ENCODE measurements at places on chromosomes 4 and X.

GRCh38 chrX:69493193-69493592, 10.9 kb upstream of the NALF2 start:
- DNase-seq, result peak; percentile 1

DNA sequence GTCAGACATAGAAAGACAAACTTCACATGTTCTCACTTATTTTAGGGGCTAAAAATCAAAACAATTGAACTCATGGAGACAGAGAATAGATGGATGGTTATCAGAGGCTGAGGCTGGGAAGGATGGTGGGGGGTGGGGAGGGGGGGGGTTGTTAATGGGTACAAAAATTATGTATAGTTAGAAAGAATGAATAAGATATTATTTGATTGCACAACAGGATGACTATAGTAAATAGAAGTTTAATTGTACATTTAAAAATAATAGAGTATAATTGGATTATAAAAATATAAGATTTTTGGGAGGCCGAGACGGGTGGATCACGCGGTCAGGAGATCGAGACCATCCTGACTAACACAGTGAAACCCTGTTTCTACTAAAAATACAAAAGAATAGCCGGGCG, 33.3 kb downstream of the CORIN start:
- DNase-seq, result no peak

GRCh38 chr4:47032405-47033106, 1.2 kb downstream of the GABRB1 start:
- DNase-seq, result no peak

DNA sequence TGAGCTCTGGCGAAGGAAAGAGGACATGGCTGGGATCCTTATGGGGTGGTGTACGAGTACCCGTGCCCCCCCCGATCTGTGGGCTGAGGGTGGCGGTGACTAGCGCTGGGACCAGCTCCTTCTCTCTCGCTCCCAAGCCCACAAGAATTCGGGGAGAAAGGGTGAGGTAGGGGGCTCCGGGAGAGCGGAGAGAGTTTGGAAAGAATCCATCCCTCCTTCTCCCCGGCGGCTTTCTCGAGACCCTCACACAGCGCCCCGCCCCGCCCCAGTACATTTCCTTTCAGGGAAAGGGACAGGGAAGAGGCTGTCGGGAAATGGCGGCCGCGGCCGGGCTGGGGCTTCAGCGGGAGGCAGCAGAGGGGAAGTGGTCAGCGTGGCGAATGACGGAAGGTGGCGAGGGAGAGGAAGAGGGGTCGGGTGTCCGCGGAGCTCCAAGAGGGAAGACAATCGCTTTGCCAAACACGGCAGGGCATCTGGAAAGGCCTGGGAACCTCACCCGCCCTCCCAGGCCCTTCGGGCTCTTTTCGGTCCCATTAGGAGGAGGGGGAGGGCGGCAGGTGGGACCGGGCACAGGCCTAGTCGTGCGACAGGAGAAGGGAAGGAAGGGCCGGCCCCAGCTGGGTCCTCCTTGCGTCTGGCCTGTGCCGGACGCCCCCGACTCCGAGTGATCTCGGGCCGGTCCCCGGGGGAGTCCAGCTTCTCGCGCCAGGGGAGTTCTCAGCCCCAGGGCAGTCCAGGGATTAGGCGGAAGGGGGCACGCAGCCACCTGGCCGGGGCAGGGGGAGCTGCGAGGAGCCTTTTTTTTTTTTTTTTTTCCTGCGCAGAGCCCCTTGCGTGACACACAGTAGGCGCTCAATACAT, 10.2 kb downstream of the HNRNPH2 start:
- no peak for DNase-seq

- DNase-seq, result no peak
Observed at GRCh38 chrX:153649915-153650782, 3.1 kb downstream of the DUSP9 start.

GRCh38 chrX:108396986-108397385, 41.2 kb downstream of the COL4A6 start:
- no peak for DNase-seq

- no peak for DNase-seq
Observed at GRCh38 chrX:48626401-48627298, 29.4 kb downstream of the WDR13 start.

DNA sequence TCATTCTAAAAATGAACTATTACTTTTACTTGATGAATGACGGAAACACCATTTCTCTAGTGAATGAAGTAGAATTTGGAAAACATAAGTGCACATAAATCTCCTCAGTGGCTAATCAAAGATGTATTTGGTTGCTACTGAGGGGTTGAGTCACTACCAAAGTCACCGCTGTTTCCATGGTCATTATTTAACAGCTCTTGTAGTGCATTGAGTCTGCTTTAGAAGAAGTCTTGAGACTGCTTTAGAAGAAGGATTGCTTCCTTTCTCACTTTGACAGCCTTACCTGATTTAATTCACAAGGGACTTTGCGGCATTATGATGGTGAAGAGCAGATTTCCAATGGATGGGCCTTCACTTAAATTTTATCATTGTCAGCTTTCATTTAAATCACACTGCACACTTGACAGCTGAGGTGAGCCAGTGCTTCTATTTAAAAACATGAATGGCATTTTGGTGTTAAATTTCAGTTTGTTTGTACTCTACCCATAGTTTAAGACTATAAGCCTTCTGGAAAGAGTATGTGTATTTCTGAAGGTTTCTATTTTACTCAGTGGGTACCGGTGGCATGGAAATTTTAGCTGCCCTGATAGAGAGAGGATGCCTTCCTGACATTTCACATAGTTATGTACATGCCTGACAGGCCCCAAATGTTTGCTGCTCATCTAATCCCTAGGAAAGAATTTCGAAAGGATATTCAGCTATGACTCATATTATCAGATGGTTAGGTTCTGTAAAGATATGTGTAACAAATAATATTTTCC, 9.5 kb downstream of the ASB5 start:
- no peak for DNase-seq

DNA sequence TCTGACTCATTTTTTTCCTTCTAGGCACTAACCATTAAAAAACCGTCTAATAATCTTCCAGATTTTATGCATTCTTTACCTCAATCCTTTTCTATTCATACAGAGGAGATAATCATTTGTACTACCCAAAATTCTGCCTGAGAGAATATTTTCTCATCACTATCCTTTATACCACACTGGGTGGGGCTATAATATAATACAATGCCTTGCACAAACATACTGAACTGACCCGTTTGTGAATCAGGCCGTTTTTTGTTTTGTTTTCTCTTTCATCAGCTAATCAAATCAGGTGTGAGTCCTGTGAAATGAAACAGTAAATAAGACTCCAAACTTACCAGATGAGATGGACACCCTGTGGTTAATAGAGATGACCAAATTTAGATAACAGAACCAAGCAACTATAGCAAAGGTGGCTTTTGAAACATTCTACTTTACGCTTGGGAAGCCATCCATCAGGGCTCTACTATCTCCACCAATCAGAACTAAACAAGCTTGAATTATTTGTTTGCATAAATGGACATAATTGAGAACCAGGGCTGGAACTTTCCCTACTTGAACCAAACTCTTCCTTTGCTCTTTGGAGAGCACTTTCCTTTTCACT, 573.0 kb downstream of the GABRG1 start:
- no peak for DNase-seq

- no peak for DNase-seq
Observed at GRCh38 chr4:145132511-145133098, 34.5 kb downstream of the ABCE1 start.

- no peak for DNase-seq
Observed at GRCh38 chr4:123653236-123653635, 256.6 kb downstream of the SPRY1 start.

DNA sequence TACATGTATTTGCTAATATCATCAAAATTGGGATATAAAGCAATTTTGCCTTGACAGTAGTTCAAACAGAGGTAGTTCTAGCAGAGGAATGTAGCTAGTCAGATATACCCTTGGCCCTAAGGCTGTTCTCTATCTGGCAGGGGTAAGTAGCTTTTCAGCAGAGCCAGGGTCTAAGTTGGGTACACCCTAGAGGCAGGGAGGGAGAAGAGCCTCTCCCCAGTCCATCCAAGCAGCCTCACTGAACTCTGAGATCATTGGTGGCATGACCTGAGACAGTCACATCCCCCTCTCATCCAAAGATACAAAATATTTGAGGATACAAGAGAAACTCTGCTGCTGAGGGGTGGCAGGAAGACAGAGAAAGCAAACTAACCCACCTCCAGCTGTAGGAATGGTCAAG, 343.7 kb downstream of the DHX15 start:
- no peak for DNase-seq

DNA sequence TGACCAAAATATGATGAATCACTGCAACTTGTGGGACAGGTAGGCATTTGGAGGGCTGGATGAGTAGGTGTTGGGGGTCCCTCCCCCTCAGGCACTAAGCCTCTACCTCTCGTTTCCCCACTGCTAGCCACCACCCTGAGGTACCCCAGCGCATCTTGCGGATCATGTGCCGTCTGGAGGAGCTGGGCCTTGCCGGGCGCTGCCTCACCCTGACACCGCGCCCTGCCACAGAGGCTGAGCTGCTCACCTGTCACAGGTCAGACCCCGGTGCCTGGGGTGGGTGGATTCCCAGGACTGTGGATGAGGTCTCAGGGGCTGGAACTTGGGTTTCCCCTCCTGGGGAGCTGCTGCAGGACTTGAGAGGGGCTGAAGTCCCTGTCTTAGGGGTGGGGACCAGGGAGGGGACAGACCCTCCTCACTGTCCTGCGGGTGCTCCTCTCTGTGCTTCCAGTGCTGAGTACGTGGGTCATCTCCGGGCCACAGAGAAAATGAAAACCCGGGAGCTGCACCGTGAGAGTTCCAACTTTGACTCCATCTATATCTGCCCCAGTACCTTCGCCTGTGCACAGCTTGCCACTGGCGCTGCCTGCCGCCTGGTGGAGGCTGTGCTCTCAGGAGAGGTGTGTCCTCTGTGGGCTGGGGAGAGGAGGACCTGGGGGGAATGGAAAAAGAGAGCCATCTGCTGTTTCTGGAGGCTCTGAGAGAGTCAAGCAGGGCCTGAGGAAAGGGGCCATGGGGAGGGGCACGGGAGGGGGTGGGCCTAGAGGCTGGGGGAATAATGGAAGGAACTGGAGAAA, 10.1 kb upstream of the ERAS start:
- no peak for DNase-seq

DNA sequence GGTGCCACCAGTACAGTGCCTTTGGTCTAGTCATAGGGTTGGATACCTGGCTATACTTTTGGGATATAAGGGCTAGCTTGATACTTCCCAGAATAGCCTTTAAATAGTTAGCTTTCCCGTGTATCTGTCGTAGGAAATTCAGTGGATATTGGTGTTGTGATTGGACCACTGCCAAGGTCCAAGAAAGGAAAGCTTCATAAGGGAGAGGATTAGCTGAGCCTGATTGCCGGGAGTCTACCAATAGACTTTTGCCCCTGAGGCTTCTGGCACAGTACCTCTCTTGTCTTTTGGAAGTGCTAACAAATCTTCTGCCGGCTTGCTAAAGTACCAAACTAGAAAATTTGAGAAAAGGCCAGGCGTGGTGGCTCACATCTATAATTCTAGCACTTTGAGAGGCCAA, 350.6 kb downstream of the CHIC1 start:
- DNase-seq, result no peak

- peak; percentile 2 for DNase-seq
Observed at GRCh38 chrX:123803331-123803983, 56.4 kb upstream of the XIAP start.

GRCh38 chr4:38696697-38697096, 32.7 kb downstream of the KLF3 start:
- DNase-seq, result no peak

- DNase-seq, result no peak
Observed at GRCh38 chrX:149629730-149630387, 1.7 kb downstream of the TMEM185A start.

- no peak for DNase-seq
Observed at GRCh38 chrX:40809210-40809609, 73.9 kb upstream of the MED14 start.

GRCh38 chr4:126465341-126465740, 1150.6 kb downstream of the FAT4 start:
- DNase-seq, result no peak

DNA sequence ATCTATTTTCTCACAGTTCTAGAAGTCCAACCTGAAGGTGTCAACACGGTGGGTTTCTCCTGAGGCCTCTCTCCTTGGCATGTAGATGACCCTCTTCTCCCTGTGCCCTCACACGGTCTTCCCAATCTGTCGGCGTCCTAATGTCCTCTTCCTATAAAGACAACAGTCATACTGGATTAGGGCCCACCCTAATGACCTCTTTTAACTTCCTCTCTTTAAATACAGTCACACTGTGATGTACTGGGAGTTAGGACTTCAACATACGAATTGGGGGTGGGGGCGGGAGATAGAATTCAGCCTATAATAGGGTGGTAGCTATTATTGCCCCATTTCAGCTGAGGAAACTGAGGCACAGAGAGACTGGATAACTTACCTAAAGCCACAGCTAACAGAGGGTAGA, 70.2 kb downstream of the SMIM20 start:
- DNase-seq, result no peak

DNA sequence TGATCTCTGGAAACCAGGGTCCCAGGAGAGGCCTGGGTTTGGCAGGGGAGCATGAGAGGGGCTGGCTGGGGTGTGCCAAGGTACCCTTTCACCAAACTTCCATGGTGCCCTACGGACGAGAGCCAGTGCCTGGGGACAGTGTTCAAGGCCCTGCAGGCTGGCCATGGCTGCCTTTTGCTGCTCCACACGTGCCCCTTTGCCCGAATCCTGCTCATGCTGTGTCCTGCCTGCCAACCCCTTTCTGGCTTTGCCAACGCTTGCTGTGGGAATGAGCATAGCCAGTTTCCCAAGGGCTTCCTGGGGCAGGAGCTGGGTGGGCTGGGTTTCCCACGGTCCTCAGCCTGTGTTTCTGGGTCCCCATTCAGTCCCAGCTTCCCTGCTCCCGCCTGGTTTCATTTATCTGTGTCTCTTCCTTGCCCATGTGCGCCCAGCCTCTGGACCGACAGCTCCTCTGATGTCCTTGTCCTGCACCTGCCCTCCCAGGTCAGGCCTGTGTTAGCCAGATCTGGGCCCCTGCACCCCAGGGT, 17.3 kb downstream of the CPZ start:
- DNase-seq, result no peak

DNA sequence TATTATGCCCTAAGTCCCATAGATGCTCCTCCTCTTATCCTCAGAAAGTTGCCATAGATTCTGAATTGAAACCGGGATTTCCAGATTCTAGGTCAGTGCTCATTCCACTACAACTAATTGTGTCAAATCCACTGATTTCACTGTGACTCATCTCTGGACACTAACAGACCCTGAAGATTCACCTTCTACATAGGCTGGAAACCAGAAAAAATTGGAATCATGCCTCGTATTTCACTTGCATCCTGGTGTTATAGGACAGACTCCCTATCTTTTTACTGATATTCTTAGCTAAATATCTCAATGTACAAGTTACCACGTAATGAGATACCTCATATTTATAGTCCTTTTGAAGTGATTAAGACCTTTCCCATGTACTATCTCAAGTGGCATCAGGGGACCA, 36.7 kb downstream of the CLNK start:
- no peak for DNase-seq

DNA sequence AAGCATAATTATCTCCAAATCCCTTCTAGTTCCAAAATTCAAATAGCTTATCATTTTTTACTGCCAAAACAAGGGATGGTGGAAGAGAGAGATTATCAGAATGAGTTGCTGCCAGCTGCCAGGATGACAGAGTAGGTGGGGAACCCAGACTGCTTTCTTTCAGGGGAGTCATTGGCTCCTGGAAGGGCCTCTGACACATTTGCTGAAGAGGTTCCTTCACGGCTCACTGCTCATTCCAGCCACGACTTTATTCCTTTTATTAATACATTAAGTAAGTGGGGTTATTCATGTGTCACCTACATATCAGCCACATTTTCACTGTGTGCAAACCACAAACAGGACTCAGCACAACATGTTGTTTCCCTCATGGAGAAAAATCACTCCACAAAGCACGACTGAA, 12.7 kb upstream of the SMIM43 start:
- no peak for DNase-seq
